Left kidney (tissue), 8 donors: ENCODE measurements at places on chromosomes 1 and 21. TPM values are rescaled to one million over a fixed set of nuclear protein-coding genes. Genes with fewer than 3 reads are reported as not detected.

GRCh38 chr1:221724931-221725605 lies 16.8 kb downstream of the DUSP10 start:
- no peak for DNase-seq

GRCh38 chr1:237851210-237851845 lies 39.4 kb downstream of the ZP4 start:
- DNase-seq = peak; percentile 18

GRCh38 chr1:241553886-241554592 lies 21.9 kb downstream of the KMO start:
- no peak for DNase-seq

- DNase-seq = no peak
Measured at GRCh38 chr1:202812176-202813026, 1.6 kb downstream of the PCAT6 start.

- DNase-seq = no peak
Measured at GRCh38 chr1:49036700-49037099, 260.0 kb upstream of the BEND5 start.

GRCh38 chr1:23667411-23667810 lies 24.2 kb upstream of the RPL11 start:
- DNase-seq = no peak

DNA sequence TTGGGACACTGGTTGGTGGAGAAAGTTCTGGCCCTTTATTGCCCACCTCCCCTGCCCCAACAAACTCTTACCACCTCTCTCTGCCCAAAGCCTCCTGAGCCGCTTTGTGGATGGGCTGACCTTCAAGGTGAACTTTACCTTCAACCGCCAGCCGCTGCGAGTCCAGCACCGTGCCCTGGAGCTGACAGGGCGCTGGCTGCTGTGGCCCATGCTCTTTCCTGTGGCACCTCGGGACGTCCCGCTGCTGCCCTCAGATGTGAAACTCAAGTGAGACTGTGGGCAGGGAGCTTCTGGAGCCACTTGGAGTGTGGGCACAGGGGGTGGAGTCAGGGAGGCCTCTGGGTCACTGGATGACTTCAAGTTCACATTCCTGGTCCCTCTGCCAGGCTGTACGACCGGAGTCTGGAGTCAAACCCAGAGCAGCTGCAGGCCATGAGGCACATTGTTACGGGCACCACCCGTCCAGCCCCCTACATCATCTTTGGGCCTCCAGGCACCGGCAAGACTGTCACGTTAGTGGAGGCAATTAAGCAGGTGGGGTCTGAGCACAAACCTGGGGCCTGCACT lies 12.5 kb downstream of the RHOC start:
- DNase-seq = no peak

DNA sequence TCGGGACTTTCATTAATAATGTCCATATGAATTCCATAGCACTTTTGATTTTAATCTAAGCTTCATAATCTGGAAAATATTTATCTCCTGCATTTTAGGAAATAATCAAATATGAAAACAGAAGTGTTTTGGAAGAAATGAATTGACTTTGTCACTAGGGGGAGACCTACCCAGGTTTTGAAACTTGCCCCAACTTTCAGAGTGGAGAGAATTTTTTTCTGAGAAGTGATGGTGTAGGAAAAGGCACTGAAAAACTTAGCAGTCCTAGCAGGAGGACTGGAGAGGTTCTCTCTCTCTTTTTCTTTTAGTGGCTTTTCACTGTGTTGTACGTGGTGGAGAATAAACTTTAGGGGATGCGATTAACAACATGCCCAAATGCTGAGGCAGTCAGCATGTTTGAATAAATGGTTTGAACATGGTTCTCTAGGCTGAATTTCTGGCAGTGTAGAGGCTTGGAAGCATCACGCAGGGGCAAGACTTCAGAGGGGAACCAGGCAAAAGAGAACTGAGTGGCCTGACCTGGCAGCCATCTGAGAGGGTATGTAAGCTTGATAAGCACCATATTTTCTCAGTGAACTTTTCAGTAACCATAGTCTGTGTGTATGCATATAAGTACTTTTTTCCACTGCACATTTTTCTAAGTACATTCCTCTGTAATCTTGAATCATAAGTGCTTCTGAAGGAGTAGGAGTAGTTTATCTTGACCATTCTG lies 68.3 kb upstream of the NEK7 start:
- no peak for DNase-seq

- DNase-seq = no peak
Measured at GRCh38 chr1:243926803-243927245, 76.8 kb upstream of the AKT3 start.

- no peak for DNase-seq
Measured at GRCh38 chr1:185432948-185433347, 115.9 kb upstream of the IVNS1ABP start.

DNA sequence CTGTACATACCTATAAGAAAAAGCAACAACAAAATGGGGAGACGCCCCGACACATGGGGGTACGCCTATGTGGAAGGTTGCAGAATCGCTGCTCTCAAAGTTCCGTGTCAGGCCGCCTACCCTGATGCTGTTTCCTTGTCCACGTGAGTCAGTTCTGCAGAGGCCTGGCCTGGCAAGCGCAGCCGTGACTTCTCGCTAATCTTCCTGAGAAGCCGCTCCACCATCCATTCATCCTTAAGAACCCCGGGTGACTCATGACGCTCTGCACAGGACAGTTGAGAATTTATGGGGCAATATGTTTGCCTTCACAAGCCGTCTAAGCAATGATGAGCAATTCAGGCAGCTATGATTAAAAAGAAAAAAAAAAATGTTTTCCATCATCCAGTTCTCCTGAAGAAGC lies 122.3 kb upstream of the TMPRSS2 start:
- no peak for DNase-seq

DNA sequence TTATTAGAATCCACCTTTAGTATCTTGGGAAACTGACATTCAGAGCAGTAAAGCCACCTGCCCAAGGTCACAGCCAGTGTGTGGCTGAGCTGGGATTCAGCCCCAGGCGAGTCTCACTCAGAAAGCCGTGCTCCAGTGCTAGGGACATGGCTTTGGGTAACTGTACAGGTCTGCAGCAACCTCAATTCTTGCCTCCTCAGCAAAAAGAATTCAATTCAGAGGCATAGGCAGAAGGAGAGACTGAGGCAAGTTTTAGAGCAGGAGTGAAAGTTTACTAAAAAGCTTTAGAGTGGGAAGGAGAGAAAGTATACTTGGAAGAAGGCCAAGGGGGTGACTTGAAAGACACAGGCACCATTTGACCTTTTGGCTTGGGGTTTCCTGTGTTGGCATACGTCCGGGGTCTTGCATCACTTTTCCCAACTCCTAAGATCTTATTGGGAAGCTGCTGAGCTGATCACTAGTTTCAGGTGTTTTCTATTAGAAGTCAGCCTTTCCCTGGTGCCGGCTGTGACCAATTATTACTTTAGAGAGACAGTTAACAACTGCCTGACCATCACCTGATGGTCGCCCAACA lies 529.3 kb downstream of the MATN1 start:
- no peak for DNase-seq

DNA sequence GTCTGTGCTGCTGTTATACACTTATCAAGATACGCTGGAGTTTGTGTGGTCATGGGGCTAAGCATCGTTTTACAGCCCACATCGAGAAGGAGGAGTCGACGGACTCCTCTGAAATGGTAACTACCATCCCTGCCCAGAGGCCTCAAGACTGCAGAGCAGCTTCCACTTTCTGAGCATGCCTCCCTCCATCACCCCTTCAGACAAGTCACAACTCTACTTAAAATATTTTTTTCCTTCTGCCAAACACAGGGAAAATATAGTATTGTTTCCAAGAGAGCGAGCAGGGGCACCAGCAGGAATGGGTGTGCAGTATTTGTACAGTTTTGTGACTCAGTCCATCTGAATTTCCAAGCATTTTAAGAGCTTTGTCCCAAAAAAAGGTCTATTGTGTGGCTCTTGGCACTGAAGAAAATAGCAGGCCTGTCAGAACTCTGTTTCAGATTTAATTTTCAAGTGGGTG lies 14.1 kb downstream of the EVA1C start:
- no peak for DNase-seq

- DNase-seq = no peak
Measured at GRCh38 chr1:97570691-97571090, 350.1 kb downstream of the DPYD start.

DNA sequence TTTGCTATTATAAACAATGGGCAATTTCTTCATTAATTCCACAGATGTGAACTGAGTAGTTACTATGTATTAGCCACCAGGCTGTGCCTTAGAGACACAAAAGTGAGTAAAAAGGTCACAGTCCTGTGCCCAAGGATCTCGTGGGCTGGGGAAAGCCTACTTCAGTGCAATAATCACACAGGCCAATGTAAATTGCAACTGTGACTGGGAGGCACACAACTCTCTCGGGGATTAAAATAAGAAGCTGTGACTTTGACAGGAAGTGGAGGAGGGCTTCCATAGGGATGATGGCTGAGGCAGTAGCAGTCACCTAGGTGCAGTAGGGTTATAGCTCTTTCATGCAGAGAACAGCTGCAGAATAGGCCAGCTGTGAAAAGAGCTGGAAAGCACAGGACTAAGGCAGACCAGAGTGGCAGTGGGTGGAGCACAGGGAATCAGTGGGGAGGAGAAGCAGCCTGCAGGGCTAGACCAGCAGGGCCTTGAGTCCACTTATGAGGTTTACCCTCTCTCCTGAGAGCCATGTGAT lies 121.9 kb downstream of the MAB21L3 start:
- peak; percentile 13 for DNase-seq

GRCh38 chr21:38773099-38774061 lies 32.3 kb upstream of the ETS2 start:
- DNase-seq = no peak

DNA sequence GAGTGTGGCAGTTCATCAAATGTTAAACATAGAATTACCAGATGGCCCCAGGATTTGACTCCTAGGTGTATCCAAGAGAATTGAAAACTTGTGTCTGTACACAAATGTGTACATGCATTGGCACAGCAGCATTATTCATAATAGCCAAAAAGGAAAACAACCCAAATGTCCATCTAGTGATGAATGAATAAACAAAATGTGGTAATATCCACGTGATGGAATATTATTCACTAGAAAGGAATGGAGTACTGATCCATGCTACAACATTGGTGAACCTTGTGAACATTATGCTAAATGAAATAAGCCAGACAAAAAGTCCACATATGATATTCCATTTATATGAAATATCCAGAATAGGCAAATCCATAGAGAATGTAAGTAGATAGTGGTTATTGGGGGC lies 77.7 kb downstream of the RAVER2 start:
- no peak for DNase-seq

GRCh38 chr1:33363470-33363861 lies 42.6 kb upstream of the A3GALT2 start:
- DNase-seq = no peak

- no peak for DNase-seq
Measured at GRCh38 chr1:112798292-112798691, 83.2 kb upstream of the PPM1J start.

DNA sequence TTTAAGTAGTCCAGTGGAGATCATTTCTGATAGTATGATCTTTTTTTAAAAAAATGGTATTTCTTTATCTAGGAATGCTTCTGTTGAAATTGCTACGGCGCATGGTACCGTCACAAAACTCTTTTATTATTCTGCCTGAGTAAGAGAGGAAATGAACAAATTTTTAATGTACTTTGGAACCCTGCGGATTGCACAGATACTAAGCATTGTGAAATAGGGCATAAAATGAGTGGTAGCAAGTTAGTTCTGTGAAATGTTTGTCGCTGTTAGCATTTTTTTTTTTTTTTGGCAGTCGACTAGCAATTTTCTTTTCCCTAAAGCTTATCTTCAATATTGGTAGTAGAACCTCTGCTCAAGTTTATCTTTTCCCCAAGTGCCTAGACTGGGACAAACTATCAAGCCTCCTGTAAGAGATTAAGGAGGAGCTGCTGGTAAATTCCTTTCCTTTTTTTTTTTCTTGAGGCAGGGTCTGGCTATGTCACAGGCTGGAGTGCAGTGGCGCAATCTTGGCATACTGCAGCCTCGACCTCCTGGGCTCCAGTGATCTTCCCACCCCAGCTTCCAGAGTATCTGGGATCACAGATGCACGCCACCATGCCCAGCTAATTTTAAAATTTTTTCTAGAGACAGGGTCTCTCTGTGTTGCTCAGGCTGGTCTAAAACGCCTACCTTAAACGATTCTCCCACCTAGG lies 2.2 kb downstream of the ITSN1 start:
- DNase-seq = no peak

DNA sequence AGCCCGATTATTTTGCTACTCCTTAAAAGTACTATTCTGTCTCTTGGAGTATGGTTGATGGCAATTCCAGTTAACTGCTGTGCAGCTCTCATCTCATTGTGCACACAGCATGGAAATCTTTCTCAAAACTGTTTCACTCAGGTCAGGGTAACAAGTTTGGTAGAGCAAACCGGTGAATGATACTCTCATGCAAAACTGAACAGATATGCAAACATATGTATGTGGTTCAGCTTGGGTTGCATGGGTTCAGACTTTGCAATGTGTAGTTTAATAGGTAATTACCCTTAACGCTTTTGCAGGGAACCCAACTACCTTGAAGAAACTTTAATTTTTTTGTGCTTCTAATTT lies 2.2 kb downstream of the GADD45A start:
- DNase-seq = no peak

DNA sequence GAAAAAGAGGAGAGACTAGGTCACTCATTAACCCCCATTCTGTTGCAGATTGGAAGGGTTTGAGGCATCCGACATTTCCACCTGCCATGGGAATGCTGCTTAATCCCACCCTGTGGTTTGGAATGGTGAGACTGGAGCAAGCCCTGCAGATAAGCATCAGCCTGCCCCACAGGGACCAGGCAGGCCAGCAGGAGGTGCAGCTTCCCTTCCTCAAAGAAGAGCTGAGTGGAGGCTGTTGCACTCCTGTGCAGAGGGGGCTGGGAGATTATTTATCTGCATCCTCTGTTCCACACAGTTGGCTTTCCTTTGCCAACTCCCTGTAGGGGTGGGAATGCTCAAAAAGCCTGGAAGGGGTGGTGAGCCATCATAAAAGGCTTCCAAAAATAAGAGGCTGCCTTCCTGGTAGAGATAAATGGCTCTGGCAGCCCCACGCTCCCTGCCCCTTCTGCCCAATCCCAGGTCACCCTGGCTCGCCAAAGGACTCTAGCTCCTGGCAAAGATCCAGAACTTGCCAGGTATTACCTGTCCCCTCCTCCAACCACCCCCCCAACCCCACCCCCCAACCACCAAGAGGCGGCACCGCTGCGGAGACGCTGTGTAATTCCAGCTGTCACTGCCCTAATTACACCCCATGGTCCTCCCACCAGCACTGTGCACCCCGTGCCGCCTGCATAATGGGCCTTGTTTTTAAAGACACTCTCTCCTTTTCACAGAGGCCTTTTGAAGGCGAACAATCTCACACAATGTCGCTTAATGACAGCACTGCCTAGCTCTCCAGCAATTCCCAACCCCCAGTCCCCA lies 83.0 kb upstream of the ZC3H12A start:
- no peak for DNase-seq

H6PD gene
- polyA plus RNA-seq = 41.6 TPM

OR6K2 gene
- not detected for polyA plus RNA-seq

MLLT11 gene
- 25.4 TPM for polyA plus RNA-seq

KPRP gene
- polyA plus RNA-seq = not detected

SLC25A33 gene
- 4.4 TPM for polyA plus RNA-seq

HSPA13 gene
- 55.8 TPM for polyA plus RNA-seq

LCE2A gene
- not detected for polyA plus RNA-seq

RAVER2 gene
- polyA plus RNA-seq = 35.0 TPM

ELOVL1 gene
- polyA plus RNA-seq = 84.1 TPM
